Right cardiac atrium (tissue), 5 donors: ENCODE measurements at places on chromosomes 7 and 10. TPM values are rescaled to one million over a fixed set of nuclear protein-coding genes. Genes with fewer than 3 reads are reported as not detected.

DNA sequence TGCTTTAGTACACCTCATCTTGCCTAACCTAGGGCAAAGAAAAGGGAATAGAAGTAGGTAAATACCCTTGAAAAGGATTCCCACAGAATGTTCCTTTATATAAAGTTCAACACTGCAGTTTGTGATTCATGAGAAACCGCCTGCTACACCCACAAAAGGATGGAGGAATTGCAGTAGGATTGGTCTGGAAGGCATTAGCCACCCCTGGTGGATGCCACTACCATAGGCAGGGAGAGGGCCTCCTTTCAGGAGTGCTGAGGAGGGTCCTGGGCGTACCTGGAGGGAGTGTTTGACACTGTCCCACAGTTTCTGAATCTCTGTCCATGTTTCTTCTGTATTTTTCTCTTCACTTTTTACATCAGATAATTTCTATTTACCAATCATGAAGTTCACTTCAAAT is 221.8 kb upstream of the TMEM72 start:
- DNase-seq = no peak

GRCh38 chr7:29989257-29989995 is at the start of gene SCRN1:
Gene SCRN1 (minus strand): TSS chr7:29989801. CDS start chr7:29969067, 20,734 bp downstream.
- peak; percentile 83 for DNase-seq

GRCh38 chr10:124545351-124546054 is 83.9 kb downstream of the LHPP start:
- DNase-seq = no peak

MMS19 gene
- 33.7 TPM for polyA plus RNA-seq

DNA sequence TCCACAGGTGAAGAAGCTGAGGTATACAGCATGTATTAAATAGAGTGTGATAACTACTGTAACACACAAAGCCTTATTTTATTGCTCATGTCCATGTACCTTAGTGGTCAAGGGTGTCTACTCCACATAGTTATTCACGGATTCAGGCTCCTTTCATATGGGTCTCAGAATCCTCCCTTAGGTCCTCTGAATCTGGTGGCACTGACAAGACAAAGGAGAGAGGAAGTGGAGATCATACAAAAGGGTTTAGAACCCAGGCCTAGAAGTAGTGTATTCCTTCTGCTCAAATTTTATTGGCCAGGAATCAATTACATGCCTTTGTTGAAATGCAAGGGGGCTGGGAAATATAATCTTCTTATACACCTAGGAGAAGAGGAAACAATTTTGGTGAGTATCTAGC is 164.6 kb downstream of the PTEN start:
- no peak for DNase-seq

CYP26C1 gene
- polyA plus RNA-seq = 0.02 TPM

ATXN7L1 gene
- polyA plus RNA-seq = 2.4 TPM

DNA sequence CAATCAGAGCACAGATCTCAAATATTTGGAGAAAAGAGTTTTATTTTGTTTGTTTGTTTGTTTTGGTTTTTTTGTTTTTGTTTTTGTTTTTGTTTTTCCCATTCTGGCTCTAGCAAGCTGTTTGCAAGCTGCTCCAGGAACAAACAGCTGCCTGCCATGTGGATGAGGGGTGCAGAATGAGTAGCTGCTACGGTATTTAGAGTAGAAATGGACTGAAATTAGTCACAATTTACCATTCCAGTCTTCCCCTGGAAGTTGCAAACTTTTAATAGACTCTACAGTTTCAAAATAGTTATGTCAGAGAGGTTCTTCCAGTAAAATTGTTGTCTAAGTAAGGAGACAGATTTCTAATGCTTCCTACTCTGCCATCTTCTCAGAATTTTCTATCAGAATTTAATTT is 27.1 kb upstream of the TAS2R16 start:
- no peak for DNase-seq

PNLIPRP2 gene
- not detected for polyA plus RNA-seq

WNT8B gene
- polyA plus RNA-seq = not detected

DNA sequence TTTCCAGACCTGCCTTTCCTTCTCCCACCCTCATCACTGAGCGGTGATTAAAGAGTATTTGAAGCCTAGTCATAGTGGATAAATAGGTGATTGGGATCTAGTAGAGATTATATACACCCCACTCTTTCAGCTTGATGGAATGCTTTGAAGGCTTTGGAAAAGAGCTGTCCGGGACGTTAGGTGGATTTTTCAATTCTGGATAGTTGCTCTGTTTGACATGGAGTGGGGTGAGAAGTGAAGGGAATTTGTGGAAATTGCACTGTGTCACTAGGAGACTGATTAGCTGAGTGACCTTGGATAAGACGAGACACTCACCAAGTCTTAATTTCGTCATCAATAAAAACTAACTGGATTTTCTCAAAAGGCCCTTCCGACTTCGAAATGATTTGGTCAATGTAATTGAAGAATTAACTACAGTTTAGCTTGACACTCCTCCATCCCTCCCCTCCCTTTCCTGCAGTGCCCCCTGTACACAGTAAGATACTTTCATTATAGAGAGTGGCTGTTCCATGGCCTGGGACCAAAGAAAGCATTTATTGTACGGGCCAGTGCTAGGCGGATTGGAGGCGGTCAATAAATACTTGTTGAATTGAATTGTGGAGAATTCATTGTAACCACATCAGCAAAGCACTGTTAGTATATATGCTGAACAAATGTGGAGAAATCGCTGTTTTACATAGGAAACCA is 962 bp downstream of the ZKSCAN1 start:
- DNase-seq = no peak

- DNase-seq = no peak
These were observed 286.6 kb upstream of the NRP1 start for GRCh38 chr10:33621101-33621500.
